ENCODE measurements at places on chromosomes 12 and 14. TPM values are rescaled to one million over a fixed set of nuclear protein-coding genes. Genes with fewer than 3 reads are reported as not detected.

TAS2R31 gene
- total RNA-seq = 5.1 TPM

FBLN5 gene
- total RNA-seq = 49.5 TPM

PPP1R1A gene
- total RNA-seq = not detected

FAM186B gene
- total RNA-seq = 0.99 TPM

LRTM2 gene
- total RNA-seq = not detected

SLCO1B1 gene
- not detected for total RNA-seq

MSRB3 gene
- total RNA-seq = 37.1 TPM

EPYC gene
- total RNA-seq = not detected

TAS2R14 gene
- 4.1 TPM for total RNA-seq

CALM1 gene
- 455 TPM for total RNA-seq

IFNG gene
- total RNA-seq = not detected

B4GALNT1 gene
- 1.3 TPM for total RNA-seq

GSC gene
- total RNA-seq = 0.33 TPM

EML1 gene
- total RNA-seq = 72.9 TPM

KRT72 gene
- not detected for total RNA-seq

TDP1 gene
- 30.5 TPM for total RNA-seq

PARPBP gene
- total RNA-seq = 23.6 TPM

LGMN gene
- total RNA-seq = 25.1 TPM

SLC4A8 gene
- total RNA-seq = 4.5 TPM

TTC9 gene
- 0.15 TPM for total RNA-seq

CLEC1A gene
- total RNA-seq = not detected

TBX5 gene
- 26.6 TPM for total RNA-seq

MAPK1IP1L gene
- 26.2 TPM for total RNA-seq

ARMH4 gene
- 5.5 TPM for total RNA-seq

DHH gene
- total RNA-seq = under 0.01 TPM

DENND5B gene
- 10.2 TPM for total RNA-seq

P2RX2 gene
- not detected for total RNA-seq

MLH3 gene
- total RNA-seq = 42.3 TPM

NKX2-1 gene
- not detected for total RNA-seq

SART3 gene
- total RNA-seq = 65.5 TPM

DBX2 gene
- total RNA-seq = not detected

MFAP5 gene
- 14.9 TPM for total RNA-seq

RASAL1 gene
- total RNA-seq = not detected

ITGA7 gene
- total RNA-seq = 68.8 TPM

GALNT16 gene
- total RNA-seq = 4.6 TPM

IGFBP6 gene
- total RNA-seq = 1,775 TPM

KRT71 gene
- total RNA-seq = not detected

ALX1 gene
- total RNA-seq = not detected

LMNTD1 gene
- 0.44 TPM for total RNA-seq

GLTP gene
- total RNA-seq = 59.0 TPM

NINJ2 gene
- total RNA-seq = 0.29 TPM

NEMP1 gene
- total RNA-seq = 14.5 TPM

ANO4 gene
- 1.3 TPM for total RNA-seq
